ENCODE measurements at places on chromosomes 4 and X.

- DNase-seq: no peak
Measured at GRCh38 chr4:181982856-181983255, 260.3 kb upstream of the TENM3 start.

GRCh38 chr4:185467101-185467500 is 4.4 kb downstream of the CCDC110 start:
- no peak for DNase-seq

GRCh38 chr4:131159261-131159660 is 1989.8 kb upstream of the PCDH10 start:
- no peak for DNase-seq

DNA sequence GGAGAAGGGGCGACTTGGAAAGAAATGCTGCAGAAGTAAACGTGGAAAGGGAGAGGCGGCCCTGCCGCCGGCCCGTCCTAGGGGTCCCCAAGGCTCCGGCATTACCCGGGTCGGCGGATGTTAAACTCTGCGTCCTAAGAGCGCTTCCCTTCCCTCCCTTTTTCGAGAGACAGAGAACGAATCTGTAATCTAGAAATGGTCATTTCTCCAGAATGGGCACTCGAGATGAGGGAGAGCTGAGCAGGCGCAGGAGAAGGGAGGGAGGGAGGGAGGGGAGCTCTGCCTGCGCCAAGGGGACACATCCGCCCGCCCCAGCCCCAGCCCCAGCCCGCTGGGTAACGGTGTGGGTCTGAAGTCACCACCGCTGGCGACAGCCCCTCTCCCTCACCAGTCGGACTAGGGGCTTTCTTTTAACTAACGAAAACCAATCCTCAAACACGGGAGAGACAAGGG is 1.7 kb downstream of the HCFC1 start:
- no peak for DNase-seq
